ENCODE measurements at places on chromosomes 1 and 21. TPM values are rescaled to one million over a fixed set of nuclear protein-coding genes. Genes with fewer than 3 reads are reported as not detected.

Gene TRPM2
- total RNA-seq: 28.1 TPM

Gene XCL1
- total RNA-seq: not detected

Gene KRTAP20-4
- not detected for total RNA-seq

Gene LRRC7
- not detected for total RNA-seq

Gene EPHA2
- total RNA-seq: 164 TPM

Gene DESI2
- total RNA-seq: 44.6 TPM

Gene KIF21B
- 6.1 TPM for total RNA-seq

DNA sequence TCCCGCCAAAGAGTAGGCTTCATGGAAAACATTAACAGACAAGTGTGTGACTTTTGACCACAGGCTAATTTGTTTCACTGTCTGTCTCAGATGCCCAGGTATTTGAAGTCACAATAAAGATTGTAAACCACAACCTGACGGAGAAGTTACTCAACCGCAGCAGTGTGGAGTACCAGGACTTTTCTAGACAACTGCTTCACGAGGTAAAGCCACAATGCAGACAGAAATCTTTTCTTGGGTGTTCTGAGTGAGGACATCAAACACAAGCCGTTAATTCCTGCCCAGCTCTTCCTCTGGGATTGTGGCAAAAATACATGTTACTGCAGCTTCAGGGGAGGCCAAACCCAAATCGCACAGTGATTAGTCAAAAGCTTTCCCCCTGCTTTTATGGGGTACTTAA, 31.0 kb downstream of the UMODL1 start:
- DNase-seq: no peak

DNA sequence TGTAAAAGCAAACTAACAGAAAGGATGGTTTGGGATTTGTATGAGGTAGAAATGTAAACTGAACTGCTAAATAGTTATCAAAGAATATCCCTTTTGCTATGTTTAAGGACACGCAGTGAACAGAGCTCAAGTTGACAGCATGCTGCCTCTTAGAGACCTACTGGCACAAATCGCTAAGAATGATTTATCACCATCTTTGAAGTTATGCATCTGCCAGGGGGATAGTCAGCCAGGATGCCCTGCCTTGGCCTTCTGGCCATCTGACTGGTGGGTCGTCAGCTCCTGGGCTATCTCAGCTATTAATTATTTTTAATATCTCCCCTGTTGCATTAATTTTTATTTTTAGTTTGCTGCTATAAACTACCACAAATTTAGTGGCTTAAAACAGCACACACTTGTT, 334.8 kb upstream of the KAZN start:
- no peak for DNase-seq

GRCh38 chr1:93132638-93133037, 47.6 kb downstream of the TMED5 start:
- no peak for DNase-seq

- DNase-seq: no peak
These were observed 33.3 kb downstream of the ODF2L start for GRCh38 chr1:86362807-86363206.

DNA sequence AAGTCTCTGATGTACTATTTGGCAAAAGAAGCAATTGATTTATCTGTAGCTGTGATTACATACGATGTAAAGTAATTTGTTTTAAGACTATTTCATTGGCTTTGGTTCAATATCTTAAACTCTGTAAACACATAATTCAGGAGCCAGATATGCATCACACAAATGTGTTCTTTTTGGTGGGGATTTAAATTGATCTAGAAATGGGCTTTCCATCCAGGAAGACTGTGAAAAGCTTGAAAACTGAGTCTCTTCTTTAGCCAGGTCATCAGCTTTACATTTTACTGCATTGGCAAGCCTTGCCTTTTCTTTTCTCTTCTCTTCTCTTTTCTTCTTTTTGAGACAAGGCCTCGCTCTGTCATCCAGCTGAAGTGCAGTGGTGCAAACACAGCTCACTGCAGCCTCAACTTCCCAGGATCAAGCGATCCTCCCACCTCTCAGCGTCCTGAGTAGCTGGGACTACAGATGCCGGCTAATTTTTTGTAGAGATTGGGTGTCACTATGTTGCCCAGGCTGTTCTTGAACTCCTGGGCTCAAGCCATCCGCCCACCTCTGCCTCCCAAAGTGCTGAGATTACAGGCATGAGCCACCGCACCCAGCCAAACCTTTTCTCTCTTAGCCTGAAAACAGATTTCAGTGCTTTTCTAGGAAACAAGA, 1.4 kb downstream of the RCAN3 start:
- no peak for DNase-seq

- no peak for DNase-seq
These were observed 47.6 kb downstream of the IRF2BP2 start for GRCh38 chr1:234562334-234562733.

DNA sequence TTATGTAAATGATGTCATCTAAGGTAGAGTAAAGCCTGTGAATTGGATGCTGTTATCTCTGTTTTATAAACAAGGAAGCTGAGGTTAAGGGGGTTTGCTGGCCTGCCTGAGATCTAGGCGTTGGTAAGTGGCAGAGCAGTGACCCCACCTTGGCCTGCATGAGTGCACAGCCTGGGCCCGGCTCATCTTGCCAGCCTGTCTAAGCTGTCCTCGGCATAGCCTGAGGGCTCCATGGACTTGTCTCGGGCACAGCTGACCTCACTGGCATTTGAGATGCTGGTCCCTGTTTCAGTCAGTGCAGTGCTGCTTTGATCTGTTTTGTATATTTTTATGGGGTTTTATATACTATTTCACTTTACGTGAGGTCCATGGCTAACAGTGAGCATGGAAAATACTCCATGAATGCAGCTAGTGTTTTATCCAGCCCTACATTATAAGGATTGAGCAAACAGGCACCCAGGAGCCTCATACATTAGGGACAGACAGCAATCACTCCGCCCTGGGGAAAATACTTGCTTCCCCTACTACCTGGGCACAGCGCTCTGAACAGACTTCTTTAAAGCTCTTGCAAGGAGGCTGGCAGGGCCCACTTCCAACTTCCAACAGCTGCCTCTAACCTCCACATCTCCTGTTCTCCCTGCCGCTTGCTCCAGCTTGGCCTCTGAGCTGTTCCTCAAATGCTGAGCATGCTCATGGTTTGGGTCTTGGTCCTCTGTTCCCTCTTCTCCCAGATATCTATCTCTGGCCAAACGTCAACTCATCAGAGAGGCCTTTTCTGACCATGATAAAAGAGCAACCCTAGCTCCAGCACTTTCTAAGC, 150.6 kb upstream of the HMGB4 start:
- DNase-seq: no peak

DNA sequence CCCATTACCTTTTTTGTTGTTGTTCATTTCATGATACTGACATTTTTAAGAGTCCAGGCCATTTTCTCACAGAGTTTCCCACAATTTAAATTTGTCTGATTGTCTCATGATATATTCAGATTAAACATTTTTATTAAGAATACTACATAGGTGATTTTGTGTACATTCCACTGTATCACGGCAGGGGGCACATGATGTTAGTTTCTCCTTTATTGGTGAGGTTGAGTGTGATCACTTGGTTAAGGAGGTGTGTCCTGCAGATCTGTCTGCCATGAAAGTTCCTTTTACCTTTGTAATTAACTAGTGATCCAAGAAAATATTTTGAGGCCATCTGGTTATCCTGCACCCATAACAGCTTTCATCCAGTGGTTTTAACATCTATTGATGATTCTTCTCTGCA, 11.8 kb downstream of the RTCA start:
- DNase-seq: no peak

GRCh38 chr1:161020509-161021164, at the start of gene F11R:
Gene F11R, minus strand, starts transcription at chr1:161021152. Its CDS starts 79 bp downstream, at chr1:161021073.
- no peak for DNase-seq

DNA sequence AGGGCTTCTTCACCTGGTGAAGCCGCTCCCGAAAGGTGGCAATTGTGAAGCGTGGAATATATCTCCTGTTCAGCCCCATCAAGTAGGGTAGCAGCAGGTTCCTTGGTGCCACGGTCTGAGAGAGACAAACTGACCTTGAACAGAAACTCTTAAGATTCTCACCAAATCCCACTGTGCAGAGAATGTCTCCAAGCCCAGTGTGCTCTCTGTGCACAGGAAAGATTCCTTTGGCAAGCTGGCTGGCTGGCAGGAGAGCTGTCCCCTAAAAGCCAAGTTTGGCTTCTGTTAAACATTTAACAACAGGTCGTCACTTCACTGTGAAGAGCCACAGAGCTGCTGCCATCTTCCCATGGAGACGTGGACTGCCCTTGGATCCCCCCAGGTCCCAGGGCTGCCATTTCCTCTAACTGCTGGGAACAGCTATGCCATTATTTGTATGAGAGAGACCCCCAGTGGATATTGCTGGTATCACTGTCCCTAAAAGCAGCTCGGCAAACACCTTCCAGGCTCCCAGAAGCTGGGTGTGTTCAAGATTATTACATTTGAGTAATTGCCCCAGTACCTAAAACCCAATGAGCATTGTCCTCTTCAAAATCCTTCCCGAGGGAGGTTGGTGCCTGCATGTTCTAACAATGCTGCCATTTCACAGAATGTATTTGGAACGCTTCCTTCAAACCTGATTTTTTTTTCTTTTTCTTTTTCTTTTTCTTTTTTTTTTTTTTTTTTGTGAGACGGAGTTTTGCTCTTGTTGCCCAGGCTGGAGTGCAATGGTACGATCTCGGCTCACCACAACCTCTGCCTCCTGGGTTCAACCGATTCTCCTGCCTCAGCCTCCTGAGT, 71.8 kb downstream of the CD58 start:
- peak; percentile 55 for DNase-seq

DNA sequence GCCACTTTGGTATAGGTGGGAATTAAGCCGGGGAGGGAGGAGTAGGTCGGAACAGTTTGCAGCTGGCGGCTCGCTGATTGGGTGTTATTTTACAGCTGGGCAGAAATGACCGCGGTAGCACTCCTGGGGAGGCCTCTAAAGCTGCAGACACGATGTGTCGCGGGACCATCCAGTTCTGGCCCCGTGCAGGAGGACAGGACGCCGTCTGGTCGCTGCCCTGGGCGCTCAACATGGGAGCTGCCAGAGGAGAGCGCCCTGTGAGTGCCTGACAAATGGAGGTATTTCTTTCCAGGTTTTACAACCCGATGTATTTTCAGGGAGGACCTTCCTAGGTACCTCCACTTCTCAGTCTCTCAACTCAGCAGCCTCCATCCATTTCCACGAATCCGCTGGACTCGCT, 46.2 kb downstream of the CDC7 start:
- DNase-seq: no peak

DNA sequence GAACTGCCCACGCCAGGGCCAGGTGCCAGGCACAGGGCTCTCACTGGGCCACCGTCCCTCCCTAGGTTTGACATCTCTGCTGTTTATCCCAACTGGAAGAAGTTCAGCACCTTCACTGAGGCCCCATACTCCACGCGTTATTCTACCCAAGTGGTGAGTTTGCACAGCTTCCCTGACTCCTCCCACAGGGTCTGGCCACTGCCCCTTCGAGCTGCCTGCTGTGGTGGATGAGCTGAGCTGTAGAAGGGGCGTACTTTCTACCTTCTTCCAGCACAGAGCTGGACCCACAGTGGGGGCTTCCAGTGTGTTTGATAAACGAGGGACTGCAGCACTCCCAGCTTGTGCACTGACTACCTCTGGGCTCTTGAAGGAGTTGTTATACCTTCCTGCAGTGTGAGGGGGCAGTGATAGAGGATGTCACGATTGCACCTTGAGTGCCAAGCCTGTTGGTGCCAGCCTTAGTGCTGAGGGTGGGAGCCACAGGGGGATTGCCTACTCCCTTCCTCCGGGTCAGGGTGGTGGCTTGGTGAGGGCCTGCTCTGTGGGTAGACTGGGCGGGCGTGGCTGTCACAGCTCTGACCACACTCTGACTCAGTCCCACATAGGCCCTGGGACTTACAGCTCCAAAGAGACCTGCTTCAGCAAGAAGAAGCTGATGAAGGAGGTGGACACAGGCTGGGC, 5.9 kb upstream of the TTC22 start:
- DNase-seq: peak; percentile 39

DNA sequence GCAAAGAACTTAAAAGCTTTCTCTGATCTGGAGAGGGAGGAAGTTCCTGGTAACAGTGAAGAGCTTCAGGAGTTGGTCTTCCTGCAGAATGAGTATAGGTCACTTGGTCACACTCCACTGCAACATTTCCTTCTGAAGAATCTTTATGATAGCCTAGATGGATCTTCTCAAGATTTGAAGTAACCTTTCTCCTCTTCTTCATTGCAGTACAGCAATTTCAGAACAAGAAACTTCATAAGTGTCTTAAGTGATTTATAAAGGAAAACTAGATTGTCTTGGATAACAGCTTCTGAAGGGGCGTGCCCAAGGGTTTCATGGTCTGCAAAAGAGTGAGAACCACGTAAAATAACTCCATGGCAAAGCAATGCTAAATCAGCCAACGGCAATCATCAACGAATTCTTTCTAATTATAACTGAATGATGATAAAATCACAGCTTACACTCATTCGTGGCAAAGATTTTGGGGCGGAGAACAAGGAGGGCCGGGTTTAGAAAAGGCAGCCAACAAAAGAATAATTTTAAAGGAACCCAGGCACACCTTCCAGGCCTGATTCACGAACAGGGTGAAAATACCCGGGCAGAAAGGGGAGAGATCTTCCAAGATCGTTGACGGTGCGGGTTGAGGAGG, 53.9 kb upstream of the ASPM start:
- DNase-seq: no peak

DNA sequence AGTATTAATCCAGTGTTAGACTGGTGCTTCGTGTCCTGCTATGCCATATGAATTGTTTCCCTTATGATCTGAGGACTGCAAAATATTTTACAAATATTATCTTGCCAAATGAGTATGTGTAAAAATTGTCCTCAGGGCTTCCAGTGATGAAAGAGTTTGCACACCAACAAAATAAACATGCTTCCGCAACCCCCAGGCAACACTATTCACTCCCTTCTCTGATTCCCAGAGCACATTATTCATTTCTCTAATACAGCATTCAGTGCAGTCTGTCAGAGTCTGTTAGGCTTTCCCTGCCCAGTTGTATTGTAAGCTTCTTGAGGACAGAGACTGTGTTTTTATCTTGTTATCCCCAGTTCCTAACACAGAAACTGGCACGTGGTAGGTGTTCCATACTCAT, 409.9 kb upstream of the C1orf87 start:
- DNase-seq: no peak

- no peak for DNase-seq
These were observed 92.3 kb upstream of the UBE2U start for GRCh38 chr1:64110924-64111777.

DNA sequence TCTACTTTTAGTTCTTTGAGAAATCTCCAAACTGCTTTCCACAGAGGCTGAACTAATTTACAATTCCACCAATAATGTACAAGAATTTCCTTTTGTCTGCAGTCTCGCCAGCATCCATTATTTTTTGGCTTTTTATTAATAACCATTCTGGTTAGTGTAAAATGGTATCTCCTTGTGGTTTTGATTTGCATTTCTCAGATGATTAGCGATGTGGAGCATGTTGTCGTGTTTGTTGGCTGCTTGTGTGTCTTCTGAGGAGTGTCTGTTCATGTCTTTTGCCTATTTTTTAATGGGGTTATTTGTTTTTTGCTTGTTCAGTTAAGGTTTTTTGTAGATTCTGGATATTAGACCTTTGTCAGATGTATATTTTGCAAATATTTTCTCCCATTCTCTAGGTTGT, 131.5 kb downstream of the MAST2 start:
- DNase-seq: no peak

All from HCT116 (cell line).